ENCODE measurements at places on chromosomes 7 and 10. TPM values are rescaled to one million over a fixed set of nuclear protein-coding genes. Genes with fewer than 3 reads are reported as not detected.

The COL13A1 gene
- not detected for total RNA-seq

The ZWINT gene
- total RNA-seq = 1.1 TPM

The PTF1A gene
- not detected for total RNA-seq

The ANKRD1 gene
- not detected for total RNA-seq

The CFAP69 gene
- total RNA-seq = not detected

The RALA gene
- total RNA-seq = 27.5 TPM

The SUN3 gene
- not detected for total RNA-seq

The GRID1 gene
- not detected for total RNA-seq

The NUTM2A gene
- 1.6 TPM for total RNA-seq

The RELN gene
- total RNA-seq = not detected
